Activated naive CD4-positive, alpha-beta T cell treated with anti-CD3 and anti-CD28 coated beads for 36 hours (primary cell): ENCODE measurements at places on chromosomes 11 and 22. TPM values are rescaled to one million over a fixed set of nuclear protein-coding genes. Genes with fewer than 3 reads are reported as not detected.

DNA sequence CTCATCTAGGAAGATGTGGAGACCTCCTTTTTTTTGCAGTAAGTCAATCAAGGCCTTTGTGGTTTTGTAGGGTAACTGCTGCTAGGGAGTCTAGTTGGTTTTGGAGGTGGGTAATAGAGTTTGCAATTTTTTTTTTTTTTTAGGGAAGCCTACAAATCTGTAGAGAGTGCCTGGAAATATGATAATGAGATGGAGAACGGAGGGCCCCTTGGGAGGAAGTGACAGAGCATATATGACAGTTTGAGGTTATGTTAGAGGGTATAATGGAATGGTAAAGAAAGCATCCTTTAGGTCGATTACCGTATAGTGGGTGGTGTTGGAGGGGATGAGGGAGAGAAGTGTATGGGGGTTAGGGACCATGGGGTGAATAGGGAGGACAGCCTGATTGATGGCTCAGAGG lies 98.3 kb downstream of the ELP4 start:
- no peak overlapping the region for H3K27ac ChIP-seq
- H3K4me3 ChIP-seq = no peak overlapping the region
- H3K27me3 ChIP-seq = no peaks in the 10 kb centered on the region
- no peaks in the 10 kb centered on the region for H3K4me1 ChIP-seq
- peaks cover 16% of the 10 kb centered on the region for H3K36me3 ChIP-seq

RFPL2 gene
- not detected for total RNA-seq

DNA sequence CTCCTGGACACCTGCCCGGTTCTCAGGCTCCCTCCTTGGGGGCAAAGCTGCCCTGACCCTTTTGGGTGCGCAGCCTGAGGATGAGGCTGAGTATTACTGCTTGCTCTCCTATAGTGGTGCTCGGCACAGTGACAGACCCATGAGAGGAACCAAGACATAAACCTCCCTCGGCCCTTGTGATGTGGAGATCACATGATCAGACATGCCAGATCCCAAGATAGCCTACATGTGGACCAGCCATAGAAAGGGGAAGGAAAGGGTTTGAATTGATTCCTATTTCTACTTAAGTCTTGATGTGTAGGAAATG lies 125.3 kb downstream of the VPREB1 start:
- H3K27me3 ChIP-seq = peaks cover 29% of the 10 kb centered on the region
- H3K27ac ChIP-seq = no peak overlapping the region
- H3K4me3 ChIP-seq = no peak overlapping the region
- DNase-seq = no peak
- no peaks in the 10 kb centered on the region for H3K36me3 ChIP-seq

OR4A16 gene
- total RNA-seq = not detected

GRCh38 chr22:49880281-49880680 lies 26.6 kb downstream of the ZBED4 start:
- no peak overlapping the region for H3K27ac ChIP-seq
- peak overlapping the region; percentile 5 for H3K4me3 ChIP-seq
- H3K4me1 ChIP-seq = peaks cover 19% of the 10 kb centered on the region
- peaks cover 28% of the 10 kb centered on the region for H3K36me3 ChIP-seq
- no peak for DNase-seq
- H3K27me3 ChIP-seq = no peaks in the 10 kb centered on the region

GRCh38 chr22:24994070-24994763 lies 41.7 kb downstream of the KIAA1671 start:
- no peaks in the 10 kb centered on the region for H3K36me3 ChIP-seq
- H3K27me3 ChIP-seq = peaks cover 9% of the 10 kb centered on the region
- no peak overlapping the region for H3K27ac ChIP-seq
- H3K4me3 ChIP-seq = no peak overlapping the region

DNA sequence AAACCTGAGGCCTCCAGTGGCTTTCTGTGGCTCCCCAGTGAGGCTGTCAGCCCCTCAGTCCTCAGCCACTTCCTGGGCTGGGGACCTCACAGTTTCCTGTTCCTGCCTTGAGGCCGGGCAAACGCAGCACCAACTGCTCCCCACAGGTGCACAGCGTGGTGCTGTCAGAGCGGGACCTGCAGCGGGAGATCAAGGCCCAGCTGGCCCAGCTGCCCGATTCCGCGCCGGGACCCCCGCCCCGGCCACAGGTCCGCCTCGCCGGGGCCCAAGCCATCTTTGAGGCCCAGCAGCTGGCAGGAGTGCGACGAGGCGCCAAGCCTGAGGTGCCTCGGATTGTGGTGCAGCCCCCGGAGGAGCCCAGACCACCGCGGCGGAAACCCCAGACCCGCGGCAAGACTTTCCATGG lies 5.4 kb downstream of the TBC1D10C start:
- no peaks in the 10 kb centered on the region for H3K27me3 ChIP-seq
- H3K36me3 ChIP-seq = peaks cover 31% of the 10 kb centered on the region
- H3K4me3 ChIP-seq = peak overlapping the region; percentile 83
- H3K27ac ChIP-seq = peak overlapping the region; percentile 96
- peak; percentile 87 for DNase-seq

IFITM10 gene
- 0.22 TPM for total RNA-seq

DNA sequence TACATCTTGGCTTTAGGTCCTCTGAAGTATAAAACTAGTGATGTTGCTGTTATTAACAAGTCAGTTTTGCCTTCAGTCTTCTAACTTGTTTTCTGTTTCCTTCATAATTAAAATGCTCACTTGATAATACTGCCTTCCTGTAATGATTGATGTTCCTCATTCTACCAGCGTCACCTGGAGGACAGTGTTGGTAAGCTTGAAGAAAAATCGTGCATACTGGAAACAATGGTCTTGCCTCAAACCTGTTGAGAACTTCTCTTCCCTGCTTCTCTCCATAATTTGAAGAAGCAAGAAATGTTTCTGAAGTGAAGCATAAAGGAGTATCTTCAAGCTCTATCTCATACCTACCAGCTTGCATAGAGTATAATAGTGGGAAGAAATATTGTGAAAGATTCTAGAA lies 3.0 kb downstream of the YWHAH start:
- peaks cover 29% of the 10 kb centered on the region for H3K36me3 ChIP-seq
- H3K27ac ChIP-seq = no peak overlapping the region
- no peak overlapping the region for H3K4me3 ChIP-seq
- H3K27me3 ChIP-seq = no peaks in the 10 kb centered on the region
- peak; percentile 59 for DNase-seq

GLB1L3 gene
- 13.2 TPM for total RNA-seq

DNA sequence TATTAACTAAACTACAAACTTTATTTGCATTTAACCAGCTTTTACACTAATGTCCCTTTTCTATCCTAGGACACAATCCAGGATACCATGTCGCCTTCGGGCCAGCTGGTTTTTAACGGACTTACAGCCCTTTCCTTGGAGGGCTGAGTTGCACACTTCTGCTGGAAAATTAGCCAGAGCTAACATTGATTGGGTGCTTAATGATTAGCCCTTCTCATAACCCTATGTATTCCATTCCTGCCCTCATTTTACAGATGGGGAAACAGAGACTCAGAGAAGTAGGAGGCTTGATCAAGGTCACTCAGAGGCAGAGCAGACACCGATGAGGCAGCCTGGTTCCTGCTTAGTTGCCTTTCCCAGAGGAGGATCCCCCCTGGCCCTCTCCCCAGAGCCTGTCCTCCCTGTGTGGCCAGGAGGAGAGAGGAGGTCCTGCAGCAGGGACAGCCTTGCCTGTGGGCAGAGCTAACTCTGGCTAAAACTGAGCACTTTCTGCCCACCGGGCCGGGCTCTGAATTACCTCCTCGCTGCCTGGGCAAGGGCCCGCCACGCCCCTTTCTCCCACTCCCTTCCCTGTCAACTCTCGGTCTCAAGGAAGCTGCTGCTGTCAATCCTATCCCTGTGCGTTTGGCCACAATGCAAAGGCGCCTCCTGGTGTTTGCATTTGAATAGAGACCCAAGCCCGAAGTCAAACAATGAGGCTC lies 59.6 kb upstream of the PAX6 start:
- no peaks in the 10 kb centered on the region for H3K36me3 ChIP-seq
- H3K27me3 ChIP-seq = peaks cover 30% of the 10 kb centered on the region

DNA sequence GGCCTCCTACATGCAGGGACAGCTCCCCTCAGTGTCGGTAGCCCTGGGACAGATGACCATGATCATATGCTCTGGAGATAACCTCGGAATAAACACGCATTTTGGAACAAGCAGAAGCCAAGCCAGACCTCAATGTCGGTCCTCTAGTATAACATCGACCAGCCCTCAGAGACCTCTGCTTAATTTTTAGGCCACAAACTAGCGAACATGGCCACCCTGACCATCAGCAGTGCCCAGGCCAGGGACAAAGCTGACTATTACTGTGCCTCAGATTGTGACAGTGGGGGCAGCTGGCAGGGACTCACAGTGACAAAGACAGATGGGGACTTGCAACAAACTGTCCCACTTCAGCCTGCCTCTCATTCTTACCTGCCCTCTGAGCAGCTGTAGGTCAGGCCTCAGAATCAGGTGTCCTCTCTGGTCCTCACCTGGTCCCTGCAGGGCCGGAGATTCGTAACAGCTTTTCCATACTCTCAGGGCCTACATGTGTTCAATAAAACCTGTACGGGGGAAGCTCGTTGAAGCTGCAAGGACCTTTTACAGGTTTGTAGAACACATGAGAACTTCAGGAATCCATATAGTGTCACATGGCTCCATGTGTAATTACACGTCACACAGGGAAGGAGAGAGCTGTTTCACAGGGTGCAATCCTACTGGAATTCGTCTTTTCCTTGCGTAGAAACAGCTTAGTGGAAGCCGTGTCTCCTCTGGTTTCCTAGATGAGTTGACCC lies 72.8 kb upstream of the IGLL5 start:
- no peak for DNase-seq
- no peaks in the 10 kb centered on the region for H3K27me3 ChIP-seq
- no peak overlapping the region for H3K4me3 ChIP-seq

KCNK7 gene
- not detected for total RNA-seq

DNA sequence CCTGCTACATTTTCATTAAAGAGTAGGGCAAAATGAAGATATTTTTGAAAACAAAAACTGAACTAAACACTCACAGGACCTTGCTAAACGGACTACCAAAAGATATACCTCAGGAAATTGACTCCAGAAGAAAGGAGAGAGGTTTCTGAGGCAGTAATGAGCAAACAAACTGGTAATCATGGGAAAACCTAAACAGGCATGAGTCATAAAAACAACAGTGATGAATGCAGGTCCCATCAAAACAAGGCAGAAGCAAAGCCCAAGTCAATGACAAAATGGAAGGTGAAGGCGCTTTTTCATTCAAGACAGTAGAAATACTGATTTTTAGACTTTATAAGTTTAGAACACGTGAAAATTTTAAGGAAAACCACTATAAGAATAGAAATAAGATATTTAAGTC lies 104.5 kb downstream of the EFCAB6 start:
- no peaks in the 10 kb centered on the region for H3K4me1 ChIP-seq
- H3K27ac ChIP-seq = no peak overlapping the region
- no peak overlapping the region for H3K4me3 ChIP-seq
- DNase-seq = no peak
- H3K36me3 ChIP-seq = peaks cover 3% of the 10 kb centered on the region

ZP1 gene
- not detected for total RNA-seq

GRCh38 chr11:12174477-12175143 lies 64.2 kb downstream of the MICAL2 start:
- peak overlapping the region; percentile 19 for H3K4me3 ChIP-seq
- peaks cover 10% of the 10 kb centered on the region for H3K36me3 ChIP-seq
- H3K4me1 ChIP-seq = peaks cover 66% of the 10 kb centered on the region

GRCh38 chr11:101363706-101364275 lies 220.0 kb downstream of the TRPC6 start:
- no peaks in the 10 kb centered on the region for H3K27me3 ChIP-seq
- H3K4me1 ChIP-seq = no peaks in the 10 kb centered on the region
- no peak overlapping the region for H3K4me3 ChIP-seq

UPK3A gene
- not detected for total RNA-seq

- DNase-seq = no peak
- no peak overlapping the region for H3K27ac ChIP-seq
- no peaks in the 10 kb centered on the region for H3K27me3 ChIP-seq
- peaks cover 8% of the 10 kb centered on the region for H3K36me3 ChIP-seq
These were observed 5.3 kb downstream of the TAGLN start for GRCh38 chr11:117204283-117205080.

TMPRSS13 gene
- total RNA-seq = 0.21 TPM

GRCh38 chr11:1049431-1049891 lies 12.9 kb upstream of the MUC6 start:
- H3K27me3 ChIP-seq = peaks cover 18% of the 10 kb centered on the region
- H3K27ac ChIP-seq = no peak overlapping the region
- H3K4me3 ChIP-seq = no peak overlapping the region
- no peak for DNase-seq
- H3K36me3 ChIP-seq = no peaks in the 10 kb centered on the region

GRCh38 chr22:20980523-20980922 lies 1.6 kb upstream of the LZTR1 start:
- no peak for DNase-seq
- peaks cover 41% of the 10 kb centered on the region for H3K4me1 ChIP-seq
- H3K27ac ChIP-seq = no peak overlapping the region

DNA sequence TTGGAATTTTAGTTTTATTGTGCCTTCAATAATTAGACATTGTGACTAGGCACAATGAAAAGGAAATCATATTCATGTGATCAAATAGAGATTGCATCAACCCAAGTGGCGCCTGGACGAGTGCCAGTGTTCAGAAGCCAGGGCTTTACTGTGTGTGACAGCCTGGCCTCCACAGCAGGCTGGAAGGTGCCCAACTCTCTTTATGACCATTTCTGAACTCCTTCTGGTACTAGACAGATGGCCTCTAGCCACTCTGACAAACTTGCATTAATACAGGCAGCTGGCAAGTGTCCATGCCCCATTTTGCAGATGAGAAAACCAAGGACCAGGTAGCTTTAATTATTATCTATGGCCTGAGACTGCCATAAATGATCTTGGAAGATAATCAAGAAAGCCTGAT lies 8.3 kb upstream of the POU2AF1 start:
- DNase-seq = no peak
- peaks cover 12% of the 10 kb centered on the region for H3K4me1 ChIP-seq
- no peak overlapping the region for H3K4me3 ChIP-seq
- H3K36me3 ChIP-seq = no peaks in the 10 kb centered on the region
- H3K27me3 ChIP-seq = no peaks in the 10 kb centered on the region
- no peak overlapping the region for H3K27ac ChIP-seq

SPTBN2 gene
- 3.0 TPM for total RNA-seq

- H3K27me3 ChIP-seq = no peaks in the 10 kb centered on the region
- peak; percentile 87 for DNase-seq
- H3K4me3 ChIP-seq = peak overlapping the region; percentile 78
- peaks cover 3% of the 10 kb centered on the region for H3K36me3 ChIP-seq
These were observed 14.3 kb downstream of the DGKZ start for GRCh38 chr11:46361283-46362155.

LRP5 gene
- total RNA-seq = 17.1 TPM

DNA sequence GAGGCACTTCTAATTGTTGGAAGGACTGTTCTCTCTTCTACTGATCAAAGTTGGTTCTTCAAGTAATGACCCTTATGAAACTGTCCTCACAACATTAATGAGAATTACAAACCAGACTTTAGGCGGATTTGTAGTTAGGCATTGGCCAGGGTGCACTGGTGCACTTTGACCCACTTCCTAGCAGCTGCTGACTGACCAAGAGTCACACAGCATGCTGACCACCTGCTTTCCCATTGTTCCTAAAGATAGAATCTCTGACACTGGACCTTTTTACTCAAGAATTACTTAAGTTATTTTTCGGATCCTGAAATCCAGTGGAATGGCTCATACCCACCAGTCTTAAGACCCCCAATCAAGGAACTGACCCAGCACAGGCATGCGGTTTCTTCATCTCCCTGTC lies 264.0 kb downstream of the ST3GAL4 start:
- H3K27me3 ChIP-seq = peaks cover 13% of the 10 kb centered on the region
- no peaks in the 10 kb centered on the region for H3K36me3 ChIP-seq
- H3K27ac ChIP-seq = no peak overlapping the region
